ENCODE measurements at places on chromosomes 16 and 17.

DNA sequence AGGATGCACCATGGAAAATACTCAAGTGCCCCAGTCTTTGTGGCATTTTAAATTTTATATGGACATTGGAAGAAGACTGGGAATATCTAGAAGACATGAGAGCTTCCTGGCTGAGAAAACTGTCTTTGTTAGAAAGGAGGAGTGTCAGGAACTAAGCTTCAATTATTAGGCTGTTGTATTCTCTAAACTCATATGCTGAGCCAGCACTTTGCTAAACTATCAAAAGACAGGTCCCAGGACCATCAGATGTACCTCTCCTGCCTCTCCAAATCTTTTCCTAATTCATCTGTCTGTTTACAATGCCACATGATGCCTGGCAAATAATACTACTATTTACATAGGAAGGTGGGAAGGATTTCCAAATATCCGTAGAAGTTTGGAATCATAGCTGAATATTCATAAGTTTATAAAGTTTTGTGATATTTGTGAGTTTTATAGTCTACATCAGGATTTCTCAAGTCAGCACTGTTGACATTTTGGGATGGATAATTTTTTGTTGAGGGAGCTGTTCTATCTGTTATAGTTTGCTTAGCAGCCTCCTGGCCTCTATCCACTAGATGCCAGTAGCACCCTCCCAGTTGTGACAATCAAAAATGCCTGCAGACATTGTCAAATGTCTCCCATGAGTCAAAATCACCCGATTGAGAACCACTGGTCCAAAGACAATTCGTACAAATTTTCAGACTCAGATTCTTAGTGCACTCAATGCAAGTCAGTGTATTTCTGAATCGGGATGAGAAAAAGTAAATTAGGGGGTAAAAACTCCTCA is 61.2 kb upstream of the NETO2 start:
- no peak for DNase-seq

DNA sequence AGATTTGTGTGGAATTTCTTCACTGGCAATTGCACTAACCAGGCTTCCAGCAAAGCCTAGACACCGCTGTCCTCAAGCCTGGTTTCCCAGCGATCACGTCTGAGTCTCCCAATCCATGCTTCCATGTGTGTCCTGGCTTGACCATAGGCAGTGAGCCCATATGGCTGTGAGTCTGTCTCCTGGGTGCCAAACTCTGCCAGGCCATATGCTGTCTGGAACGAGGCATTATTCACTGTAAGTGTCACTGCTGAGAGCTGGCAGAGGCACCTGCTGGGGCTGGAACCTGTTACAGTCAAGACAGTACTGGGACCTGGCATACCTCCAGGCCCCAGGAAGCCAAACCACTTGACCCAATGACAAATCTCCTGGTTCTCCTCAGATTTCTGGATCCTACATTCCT is 60.4 kb downstream of the HS3ST2 start:
- DNase-seq: no peak

DNA sequence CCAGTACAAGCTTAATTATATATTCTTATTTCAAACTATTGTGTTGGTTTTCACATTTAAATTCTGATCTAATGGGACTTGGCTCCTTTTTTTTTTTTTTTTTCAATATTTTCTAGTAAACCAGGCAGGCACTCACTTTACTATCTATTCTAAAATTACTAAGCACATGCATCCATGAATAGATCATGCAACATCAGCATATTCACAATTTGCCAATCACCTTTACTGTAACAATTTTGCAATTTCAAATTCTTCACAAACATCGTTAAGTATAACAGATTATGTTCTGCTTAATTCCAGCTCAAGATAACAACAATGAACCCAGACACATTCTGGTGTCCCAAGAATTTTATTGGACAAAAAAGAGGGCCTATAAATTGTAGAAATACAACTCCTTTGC is 217.4 kb downstream of the CDH8 start:
- DNase-seq: no peak

DNA sequence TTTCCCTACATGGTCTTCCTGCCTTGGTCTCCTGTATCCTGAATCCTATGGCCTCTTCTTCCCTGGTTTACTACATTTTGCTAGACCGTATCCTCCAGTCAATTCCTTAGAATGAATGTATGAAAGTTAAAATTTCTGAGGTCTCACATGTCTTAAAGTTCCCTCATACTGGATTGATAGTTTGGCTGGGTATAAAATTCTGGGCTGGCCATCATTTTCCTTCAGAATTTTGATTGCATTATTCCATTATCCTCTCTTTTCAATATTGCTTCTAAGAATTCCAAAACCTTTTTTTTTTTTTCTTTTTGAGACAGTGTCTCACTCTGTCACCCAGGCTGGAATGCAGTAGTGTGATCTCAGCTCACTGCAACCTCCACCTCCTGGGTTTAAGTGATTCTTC is 10.8 kb downstream of the NOD2 start:
- DNase-seq: no peak

DNA sequence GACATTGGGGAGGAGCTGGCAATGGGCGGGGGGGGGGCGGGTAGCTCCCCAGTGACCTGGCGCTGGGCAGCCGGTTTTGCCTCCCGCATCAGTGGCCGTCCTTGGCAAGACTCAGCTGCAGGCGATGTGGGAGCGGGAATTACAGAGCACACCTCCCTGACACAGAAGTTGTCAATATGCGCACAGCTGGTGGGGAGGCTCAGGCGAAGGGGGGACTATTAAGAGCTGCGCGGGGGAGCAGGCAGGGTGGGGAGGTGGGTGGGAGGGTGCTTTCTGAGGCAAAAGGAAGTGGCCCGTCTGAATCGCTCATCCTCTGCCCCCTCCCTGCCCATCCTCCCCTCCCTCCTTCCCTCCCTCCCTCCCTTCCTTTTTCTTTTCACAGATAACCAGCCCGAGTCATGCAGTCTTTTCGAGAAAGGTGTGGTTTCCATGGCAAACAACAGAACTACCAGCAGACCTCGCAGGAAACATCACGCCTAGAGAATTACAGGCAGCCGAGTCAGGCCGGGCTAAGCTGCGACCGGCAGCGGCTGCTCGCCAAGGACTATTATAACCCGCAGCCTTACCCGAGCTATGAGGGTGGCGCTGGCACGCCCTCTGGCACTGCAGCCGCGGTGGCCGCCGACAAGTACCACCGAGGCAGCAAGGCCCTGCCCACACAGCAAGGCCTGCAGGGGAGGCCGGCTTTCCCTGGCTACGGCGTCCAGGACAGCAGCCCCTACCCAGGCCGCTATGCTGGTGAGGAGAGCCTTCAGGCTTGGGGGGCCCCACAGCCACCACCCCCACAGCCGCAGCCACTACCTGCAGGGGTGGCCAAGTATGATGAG is 44.0 kb downstream of the SREBF1 start:
- DNase-seq: peak; percentile 47

All from iPS-NIHi11 (cell line).